ENCODE measurements at places on chromosomes 12 and 14.
A peak's percentile ranks its signal among the peaks of the same experiment; 100 is the strongest.

GRCh38 chr12:132237772-132238487 lies 91.5 kb downstream of the GALNT9 start:
- DNase-seq, result no peak

DNA sequence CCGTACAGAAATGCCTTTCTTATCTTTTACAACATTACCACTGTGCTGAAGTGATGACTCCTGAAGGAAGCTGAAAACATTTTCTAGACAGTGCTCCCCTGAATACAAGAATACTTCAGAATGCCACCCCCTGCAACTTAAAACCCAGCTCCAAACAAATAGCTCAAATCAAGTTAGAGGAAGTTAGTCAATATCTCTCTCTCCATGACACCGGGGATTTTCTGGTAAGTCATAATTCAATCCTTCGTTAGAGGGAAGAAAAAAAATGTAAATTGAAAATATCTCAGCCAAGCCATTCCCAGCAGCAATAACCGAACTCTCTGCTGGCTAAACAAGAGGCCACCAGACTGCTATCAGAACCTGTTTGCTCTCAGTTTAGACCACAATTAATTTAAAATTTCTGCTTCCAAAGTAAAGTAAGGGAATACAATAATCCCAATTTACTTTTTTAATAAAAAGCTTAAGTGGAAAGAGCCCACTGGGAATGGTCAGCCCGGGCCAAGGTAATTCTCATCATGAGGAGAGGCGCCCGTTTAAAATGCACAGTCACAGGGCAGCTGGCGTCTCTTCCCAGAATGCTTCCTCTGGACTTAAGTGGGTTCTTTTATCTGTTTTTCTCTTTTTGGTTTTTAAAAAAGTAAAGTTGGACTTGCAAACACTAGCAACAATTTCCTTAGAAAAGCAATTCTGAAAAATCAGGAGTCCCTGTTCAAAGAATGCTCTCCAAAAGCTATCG lies 710.1 kb upstream of the STXBP6 start:
- DNase-seq, result no peak

- DNase-seq, result no peak
Observed at GRCh38 chr14:36521598-36522345, 1.7 kb upstream of the NKX2-1 start.

DNA sequence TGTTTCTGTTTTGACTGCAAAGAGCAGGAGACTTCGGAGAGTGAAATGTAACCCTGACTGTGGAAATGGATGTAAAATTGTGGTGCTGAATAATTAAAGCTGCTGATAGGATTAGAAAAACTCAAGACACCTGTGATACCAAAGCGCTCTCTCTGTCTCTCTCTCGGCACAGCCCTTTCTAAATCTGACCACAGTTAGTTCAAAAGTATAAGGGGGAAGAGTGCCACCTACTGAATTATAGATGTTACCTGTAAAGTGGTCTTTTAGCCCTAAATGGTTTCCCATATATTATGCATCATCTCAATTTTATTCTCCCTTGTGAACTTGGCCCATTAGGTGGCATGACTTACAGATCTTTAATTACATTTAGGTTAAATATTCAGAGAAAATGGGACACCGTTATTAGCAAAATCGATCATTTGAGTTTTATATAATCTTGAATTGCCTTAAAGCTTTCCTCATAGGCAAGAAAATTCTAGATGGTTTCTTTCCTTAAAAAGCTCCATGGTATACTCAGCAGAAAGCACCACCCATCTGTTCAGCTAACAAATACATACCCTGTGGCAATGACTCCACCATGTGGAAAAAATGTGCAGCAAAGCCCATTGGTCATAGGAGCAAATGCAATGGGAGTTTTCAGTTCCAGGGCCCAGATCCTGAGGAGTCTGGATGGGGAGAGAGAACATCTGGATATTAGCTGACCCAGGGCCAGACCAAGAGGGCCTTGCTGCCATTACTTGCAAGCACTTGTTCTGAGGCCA lies 18.1 kb downstream of the RFC5 start:
- no peak for DNase-seq

DNA sequence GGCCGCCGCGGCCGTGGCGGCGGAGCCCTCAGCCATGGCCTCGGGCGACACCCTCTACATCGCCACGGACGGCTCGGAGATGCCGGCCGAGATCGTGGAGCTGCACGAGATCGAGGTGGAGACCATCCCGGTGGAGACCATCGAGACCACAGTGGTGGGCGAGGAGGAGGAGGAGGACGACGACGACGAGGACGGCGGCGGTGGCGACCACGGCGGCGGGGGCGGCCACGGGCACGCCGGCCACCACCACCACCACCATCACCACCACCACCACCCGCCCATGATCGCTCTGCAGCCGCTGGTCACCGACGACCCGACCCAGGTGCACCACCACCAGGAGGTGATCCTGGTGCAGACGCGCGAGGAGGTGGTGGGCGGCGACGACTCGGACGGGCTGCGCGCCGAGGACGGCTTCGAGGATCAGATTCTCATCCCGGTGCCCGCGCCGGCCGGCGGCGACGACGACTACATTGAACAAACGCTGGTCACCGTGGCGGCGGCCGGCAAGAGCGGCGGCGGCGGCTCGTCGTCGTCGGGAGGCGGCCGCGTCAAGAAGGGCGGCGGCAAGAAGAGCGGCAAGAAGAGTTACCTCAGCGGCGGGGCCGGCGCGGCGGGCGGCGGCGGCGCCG lies 381 bp downstream of the YY1 start:
- DNase-seq, result no peak

- no peak for DNase-seq
Observed at GRCh38 chr14:24693353-24693737, 59.4 kb upstream of the GZMB start.

- DNase-seq, result no peak
Observed at GRCh38 chr12:49015196-49015595, 3.4 kb downstream of the PRKAG1 start.

DNA sequence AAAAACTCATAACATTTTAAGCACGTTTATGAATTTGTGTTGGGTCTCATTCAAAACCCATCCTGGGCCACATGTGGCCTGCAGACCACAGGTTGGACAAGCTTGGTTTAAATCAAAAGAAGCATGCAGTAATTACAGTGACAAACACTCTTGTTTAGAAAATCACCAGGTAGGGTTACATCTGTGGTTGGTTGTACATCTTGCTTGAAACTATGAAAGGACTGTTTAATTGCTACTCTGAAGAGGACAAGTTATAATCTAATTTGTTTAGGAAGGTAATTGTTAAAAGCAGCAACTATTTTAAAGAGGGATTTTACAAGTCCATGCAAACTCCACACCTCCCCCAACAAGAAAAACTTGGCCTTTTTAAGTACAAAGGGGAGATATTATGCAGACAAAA lies 4.0 kb downstream of the TRIP11 start:
- DNase-seq, result no peak

- no peak for DNase-seq
Observed at GRCh38 chr12:26566675-26567074, 266.3 kb downstream of the ITPR2 start.

- no peak for DNase-seq
Observed at GRCh38 chr12:2145433-2145998, 92.7 kb downstream of the CACNA1C start.

DNA sequence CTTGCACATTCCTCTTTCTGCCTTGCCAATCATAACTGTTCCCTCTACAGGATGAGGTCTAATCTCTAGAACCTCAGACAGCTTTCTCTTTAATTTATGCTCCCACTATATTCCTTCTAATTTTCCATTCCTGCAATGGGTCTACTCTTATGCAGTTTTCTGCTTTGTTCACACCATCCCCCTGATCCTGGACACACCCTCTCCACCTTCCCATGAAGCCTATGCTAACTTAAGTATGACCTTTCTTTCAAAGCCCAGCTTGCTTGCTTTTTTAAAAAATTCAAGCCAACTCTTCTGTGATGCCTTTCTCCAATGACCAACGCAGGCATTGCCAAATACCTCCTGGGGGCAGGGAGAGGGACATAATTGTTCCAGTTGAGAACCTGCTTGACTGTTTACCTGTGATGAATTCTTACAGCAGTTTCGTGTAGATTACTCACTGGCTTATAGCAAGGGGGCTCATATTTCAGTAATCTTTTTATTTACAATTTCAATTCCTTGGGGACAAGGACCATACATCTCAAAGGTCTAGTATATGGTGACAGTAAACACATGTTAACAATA lies 7.8 kb downstream of the SLC38A1 start:
- no peak for DNase-seq

- DNase-seq, result no peak
Observed at GRCh38 chr14:75840911-75841310, 140.9 kb downstream of the TGFB3 start.

GRCh38 chr14:94009767-94010166 lies 12.7 kb downstream of the CCDC197 start:
- DNase-seq, result no peak

DNA sequence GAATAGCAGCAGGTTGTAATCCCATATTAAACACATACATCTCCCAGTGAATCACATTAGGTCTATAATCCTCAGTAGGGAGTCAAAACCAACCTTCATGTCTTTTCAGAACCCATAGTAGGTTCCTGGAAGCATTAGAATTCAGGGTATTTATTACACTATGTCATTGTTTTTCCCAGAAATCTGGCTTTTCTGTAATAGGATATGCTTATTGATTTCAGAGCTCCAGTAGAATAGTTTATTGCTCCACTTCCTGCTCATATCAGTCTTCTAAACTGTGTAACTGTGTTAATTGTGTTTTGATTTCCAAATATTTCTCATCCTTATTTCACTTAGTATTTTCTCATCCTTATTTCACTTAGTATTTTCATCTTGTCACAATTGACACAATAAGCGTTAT lies 268.0 kb downstream of the CCDC59 start:
- DNase-seq, result no peak

DNA sequence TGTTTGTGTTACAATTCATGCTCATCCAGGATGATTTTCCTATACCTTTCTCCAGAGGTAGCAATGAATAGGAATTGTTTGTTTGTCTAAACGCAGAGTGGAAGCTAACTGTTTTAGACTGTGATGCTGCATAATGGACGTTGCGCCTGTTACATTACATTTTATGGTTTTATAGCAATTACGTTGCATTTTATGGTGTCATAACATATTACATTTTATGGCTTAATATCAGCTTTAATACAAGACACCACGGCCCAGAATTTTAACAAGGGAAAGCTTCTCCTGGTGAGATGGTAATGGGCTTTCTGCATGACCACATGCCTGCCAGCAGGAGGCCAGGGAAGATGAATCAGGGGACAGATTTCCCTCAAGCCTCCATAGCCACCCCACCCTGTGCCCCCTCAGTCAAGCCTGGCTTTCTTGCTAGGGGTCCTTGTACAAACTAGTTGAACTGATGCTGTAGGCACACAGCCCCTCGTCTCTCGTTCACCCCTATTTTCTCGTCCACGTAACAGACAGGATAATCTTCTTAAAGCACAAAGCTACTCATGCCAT lies 56.5 kb downstream of the HSPB8 start:
- no peak for DNase-seq

GRCh38 chr14:34722723-34723545 lies 8.5 kb upstream of the CFL2 start:
- peak; percentile 1 for DNase-seq

DNA sequence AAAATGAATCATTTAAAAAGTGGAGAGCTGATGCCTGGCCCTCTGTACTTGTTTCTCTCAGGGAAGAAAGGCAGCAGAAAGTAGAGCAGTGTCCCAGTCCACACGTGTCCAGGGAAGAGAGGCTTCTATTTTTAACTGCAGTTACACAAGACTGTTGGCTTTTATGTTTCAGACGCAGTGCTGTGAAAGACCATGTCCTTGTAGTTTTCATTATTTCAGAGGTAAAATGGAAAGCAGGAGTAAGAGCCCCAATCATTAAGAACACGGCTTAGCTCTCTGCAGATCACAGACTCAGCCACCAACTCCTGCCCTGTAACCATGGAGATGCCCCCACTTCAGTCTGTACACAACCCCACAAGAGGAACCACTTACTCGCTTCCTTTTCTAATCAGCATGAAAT lies 336.3 kb downstream of the DAD1 start:
- DNase-seq, result no peak

DNA sequence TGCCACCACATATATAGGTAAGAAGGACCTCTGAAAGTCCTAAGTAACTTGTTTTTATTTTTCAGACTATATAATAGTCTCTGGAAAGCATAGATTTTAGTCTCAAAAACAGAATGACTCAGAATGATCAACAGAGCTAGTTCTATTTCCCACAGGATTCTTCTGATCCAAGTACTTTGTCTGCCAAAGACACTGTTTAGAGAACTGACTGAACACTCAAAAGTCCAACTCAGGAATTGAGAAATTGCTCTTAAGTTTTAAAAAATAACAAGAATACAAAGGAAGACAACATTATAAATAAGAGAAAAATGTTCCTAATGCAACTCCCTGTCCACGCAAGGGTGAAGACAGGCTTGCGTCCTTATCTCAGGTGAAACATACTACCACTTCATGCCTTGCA lies 29.0 kb downstream of the LGMN start:
- DNase-seq, result no peak

GRCh38 chr12:45166056-45166455 lies 49.8 kb upstream of the ANO6 start:
- no peak for DNase-seq

DNA sequence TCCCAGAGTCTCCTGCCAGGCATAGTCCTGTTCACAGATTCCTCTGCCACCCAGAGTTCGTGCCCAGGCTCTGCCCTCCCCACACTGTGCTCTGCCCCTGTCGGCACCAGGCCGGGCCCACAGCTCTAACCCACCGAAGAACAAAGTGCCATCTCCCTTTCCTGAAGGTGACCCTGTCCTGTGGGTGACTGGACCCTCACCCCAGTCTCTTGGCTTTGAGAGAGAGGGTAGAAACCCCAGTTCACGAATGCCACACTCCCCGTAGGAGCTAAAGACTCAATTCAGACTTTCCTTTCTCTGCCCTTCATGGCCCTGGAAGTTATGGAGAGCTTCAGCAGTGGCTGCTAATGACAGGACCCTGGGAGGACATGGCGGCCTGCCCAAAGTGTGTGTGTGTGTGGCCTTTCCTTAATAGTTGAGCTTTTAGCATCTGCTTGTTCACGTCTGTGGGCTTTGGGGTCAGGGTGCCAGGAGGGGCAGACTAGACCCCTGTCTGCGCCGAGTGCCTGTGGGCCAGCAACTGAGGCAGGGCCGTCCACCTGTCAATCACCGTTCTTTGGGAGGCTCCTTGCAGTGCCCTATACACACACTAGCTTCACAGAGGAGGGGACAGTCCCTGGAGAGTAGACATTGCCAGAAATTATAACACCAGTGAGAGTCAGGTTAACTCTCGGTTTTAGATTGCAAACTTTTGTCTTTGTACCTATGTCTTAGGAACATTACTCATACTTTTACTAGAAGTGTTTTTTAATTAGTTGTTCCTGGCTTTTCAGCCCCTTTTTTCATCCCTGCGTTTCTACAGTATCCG lies 84.6 kb upstream of the DYNC1H1 start:
- no peak for DNase-seq
